Stimulated activated CD8-positive, alpha-beta memory T cell treated with anti-CD3 and anti-CD28 coated beads, Interleukin-2, amount 100 ng/mL, for 1 hour (primary cell): ENCODE measurements at places on chromosomes 13 and 19.

GRCh38 chr19:49201042-49201441, 43.5 kb downstream of the TRPM4 start:
- DNase-seq, result no peak

DNA sequence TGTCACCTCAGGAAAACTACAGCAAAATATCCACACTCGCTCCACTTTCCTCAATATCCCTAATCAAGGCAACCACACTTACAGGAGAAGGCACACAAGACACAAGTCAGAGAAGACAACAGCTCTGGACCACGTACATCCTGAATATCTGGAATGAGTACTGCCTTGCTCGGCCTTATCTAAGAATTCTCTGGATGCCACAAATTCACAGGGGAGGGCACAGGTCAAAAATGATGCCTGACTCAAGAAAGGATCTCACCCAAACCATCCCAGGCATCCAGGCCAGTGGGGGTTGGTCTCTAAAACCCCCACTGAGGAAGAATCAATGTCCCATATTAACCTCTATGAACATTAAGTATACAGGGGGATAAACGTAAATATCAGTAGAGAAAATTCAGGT, 29.9 kb downstream of the ATP7B start:
- DNase-seq, result no peak

DNA sequence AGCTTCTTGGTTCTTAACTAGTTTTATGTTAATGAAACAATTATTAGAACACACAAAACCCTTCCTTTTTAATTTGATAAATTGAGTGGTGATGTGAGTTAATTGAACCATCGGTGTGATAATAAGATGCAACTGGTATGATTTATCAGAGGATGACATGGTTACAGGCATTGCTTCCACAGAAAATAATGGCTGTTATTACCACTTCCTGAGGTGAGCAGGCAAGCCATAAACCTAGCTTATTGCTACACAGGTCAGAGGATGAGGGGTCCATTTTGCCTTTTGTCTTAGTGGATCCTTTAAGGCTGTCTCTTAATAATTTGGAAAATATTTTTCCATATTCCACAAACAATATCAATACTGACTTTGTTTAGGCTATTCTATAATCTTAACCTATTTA, 226.6 kb upstream of the EDNRB start:
- DNase-seq, result no peak

DNA sequence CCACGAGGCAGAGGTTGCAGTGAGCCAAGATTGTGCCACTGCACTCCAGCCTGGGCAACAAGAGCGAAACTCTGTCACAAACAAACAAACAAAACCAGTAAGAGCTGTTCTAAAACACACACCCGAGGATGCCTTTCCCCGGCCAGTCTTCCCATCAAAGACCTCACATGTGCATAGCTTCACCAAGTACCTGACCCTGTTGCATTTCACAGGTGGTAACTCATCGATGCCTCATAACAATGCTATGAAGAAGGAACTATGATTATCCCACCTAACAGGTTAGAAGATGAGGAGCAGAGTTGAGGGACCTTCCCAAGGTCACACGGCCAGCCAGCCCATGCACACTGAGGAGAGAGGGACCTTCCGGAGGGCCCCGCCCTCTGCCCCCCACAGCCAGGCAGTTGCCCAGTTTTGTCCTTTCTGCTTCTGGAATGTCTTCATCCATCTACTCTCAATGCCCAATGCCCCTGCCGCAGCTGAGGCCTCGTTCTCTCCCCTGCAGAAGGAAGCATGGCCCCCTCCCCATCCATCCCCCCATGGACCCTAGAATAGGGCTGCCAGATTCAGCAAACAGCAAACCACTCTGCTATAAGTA, 16.8 kb upstream of the LENG8 start:
- no peak for DNase-seq

DNA sequence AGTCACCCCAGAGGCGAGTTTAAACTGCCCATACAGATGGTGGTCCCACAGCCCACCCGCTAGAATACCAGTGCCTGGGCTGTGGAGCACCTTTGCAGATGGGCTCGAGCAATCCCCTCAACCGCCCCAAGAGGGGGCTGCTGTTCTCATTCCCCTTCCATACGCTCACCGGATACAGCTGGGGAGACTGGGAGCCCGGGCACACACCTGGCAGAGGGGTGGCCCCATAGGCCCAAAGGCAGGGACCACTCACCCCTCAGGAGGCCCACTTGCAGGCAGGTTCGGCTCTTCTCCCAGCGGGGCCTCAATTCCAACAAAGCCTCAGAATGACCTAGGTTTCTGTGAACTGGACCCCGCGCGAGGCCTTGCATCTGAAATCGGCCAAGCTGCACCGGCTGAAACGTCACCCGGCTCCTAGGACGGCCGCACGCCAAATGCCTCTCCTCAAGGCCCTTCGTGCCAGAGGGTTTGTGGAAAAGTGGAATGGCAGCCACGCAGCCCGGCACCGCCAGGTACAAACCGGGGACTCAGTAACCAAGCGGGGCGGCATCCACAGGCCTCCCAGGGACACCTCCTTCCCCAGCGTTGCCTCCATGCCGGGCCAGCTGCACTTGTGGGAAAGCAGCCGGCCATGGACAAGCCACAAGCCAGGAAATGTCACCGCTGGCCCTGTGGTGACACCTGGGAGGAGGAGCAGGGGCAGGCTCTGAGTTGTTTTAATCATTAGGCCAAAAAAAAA, 18.7 kb downstream of the MLLT1 start:
- DNase-seq, result no peak

DNA sequence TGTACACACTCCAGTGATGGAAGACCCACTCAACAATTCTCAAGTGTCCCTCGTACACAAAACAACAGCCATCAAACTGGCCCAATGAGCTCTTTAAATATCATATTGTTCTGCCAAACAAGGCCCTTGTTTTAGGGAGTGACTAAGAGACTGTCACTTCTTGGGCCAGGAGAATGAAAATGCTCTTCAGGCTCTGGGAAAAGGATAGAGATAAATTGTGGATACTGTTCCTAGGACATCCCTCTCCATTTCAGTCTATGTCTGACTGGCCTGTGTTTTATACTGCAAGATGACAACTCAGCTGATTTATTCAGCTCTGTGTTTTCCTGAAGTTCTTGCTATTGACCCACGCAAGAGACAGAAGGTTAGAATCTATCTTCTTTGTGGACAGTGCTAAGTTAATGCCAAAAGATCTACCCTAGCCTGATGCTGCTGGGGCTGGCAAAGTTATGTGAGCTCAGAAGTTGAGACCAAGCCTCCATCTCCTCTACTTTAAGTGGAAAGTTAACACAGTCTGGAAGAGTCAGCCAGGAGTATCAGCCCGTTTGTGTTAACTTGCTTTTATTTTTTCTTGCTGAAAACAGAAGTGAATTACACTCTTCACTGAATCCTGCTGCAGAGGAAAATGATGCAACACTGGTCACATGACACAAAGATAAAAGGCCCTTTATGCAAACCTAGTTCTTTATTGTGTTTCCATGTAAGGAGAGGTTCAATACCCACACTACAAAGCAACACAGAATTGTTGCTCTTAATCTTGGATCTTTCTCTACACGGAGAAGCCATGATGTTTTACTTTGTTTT, 14.6 kb downstream of the FRY start:
- DNase-seq, result no peak

- no peak for DNase-seq
These were observed 24.9 kb upstream of the STARD13 start for GRCh38 chr13:33310245-33311038.

GRCh38 chr19:47700934-47701716, 12.1 kb upstream of the EHD2 start:
- no peak for DNase-seq

- DNase-seq, result no peak
These were observed 391.5 kb upstream of the DACH1 start for GRCh38 chr13:72258340-72258981.

- no peak for DNase-seq
These were observed 149.3 kb downstream of the VWA8 start for GRCh38 chr13:41811588-41812021.

- no peak for DNase-seq
These were observed 42.6 kb upstream of the MBNL2 start for GRCh38 chr13:97179501-97179900.

DNA sequence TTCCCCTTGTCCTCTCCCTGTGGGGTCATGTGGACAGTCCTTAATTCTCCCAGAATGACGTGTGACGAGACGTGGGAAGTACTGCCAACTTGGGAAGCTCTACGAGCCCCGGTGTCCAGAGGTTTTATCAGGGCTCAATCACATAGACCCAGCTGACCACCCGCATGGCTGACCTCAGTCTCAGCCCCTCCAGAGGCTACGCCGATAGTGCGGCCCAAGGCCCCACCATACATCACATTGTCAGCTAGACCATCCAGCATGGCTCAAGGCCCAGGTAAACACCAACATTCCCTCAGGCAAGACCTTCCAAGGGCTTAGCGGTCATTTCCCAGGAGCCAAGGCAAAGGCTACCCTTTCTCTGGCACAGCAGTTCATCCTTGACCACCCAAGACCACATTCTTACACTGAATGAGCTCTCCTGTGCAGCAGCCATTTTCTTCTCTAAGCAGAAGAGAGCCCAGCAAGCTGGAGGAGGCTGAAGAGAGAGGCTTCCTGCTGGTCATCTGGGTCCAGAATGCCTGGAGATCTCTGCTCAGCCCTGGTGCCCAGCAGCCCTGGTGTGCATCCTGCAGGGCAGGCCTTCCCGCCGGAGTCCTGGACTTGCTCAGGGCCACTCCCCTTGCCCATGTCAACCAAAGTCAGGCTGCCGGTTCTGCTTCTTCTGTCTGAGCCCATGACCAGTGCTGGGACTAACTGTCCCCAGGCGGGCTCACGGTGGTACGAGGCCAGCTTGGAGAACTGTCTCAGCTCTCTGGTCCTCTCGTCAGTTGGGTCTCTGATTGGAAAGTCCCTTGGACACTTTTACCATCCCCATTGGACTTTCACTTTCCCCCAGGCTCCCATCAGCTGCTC, 7.9 kb upstream of the F10 start:
- no peak for DNase-seq

DNA sequence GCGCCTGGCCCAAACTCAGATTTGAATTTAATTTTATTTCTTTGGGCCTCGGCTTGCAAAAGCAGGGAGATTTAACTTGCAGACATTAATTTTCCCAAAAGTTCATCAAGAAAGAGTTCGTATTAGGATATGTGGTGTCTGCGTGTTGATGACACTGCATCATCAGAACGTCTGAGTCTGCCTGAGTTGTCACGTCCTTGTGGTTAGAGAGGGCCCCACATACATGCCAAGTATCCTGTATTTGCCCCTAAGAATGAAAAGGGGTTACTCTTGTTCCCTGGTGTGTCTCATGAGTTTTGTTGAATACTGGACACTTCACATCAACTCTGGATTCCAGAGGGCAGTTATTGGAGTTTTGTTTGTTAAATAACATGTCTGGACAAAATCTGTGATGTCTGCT, 5.6 kb upstream of the TEX29 start:
- no peak for DNase-seq

- no peak for DNase-seq
These were observed 600 bp downstream of the UBE2S start for GRCh38 chr19:55406826-55407549.

DNA sequence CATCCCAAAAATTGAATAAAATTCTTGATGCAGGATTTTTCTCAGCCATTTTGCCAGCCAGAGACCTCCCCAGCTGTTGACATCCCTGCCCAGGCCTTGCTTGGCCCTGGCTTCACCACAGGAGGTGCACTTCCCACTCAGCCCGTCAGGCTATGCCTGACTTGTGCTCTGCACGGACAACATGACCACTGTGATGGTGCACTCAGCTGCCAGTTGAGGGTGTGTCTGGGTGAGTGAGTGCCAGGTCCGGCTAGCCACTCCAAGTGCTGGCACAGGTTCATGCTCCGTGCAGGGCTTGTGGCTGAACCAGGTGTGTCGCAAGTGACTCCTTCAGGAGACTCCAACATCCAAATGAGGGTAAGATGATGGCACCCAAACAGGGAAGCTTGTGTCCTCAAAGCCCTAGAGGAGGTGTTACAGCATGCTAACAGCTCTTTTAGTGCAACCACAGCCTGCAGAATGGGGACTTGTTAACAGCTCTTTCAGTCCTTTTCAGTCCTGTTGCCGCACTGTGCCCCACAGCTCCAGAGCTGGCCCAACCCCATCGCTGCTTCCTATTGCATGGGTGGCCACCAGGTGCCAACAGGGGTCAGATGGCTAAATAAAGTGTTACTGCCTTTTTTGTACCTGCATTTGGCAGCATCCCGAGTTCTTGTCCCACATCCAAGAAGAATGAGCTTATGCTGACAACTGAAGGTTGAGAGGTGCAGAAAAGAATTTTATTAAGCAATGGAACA, 380.7 kb downstream of the SLITRK5 start:
- no peak for DNase-seq

DNA sequence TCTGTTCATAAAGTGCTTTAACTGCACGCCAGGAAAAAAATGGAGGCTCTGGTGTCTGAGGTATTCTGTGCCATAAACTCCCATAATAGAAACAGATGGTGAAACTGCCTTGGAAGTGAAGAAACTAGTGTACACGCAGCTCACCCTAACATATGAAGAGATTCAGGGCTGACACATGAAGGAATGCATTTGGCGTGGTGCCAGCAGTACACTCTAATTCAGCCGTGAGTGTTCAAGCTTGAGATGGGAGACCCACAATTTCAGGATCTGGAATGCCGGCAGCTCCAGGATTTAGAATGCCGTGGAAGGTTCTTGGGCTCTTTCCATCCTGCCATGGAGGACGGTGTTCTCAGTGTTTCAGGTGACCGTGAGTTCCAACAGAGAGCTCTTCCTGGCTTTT, 478.4 kb downstream of the TSHZ3 start:
- DNase-seq, result no peak

DNA sequence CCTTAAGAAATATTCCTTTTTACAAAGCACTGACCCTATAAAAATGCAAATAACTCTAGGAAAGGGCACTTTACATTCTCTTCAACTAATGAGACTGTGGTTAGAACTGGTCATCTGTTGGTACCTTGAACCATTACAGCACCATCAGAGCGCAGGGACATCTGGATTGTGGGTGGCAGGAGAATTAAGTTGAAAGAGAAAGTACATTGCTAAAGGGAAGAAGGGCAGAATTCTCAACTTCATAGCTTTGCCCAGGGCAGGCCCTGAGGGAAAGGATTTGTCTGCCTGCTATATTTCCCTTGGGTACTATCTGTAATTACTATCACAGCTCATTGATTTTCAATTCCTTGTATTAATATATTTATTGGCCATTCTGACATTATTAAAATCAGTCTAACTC, 196.8 kb downstream of the KLF12 start:
- DNase-seq, result no peak

GRCh38 chr13:113455384-113455783, 2.1 kb upstream of the ADPRHL1 start:
- no peak for DNase-seq

GRCh38 chr13:105513448-105513847, 1022.0 kb downstream of the EFNB2 start:
- no peak for DNase-seq

DNA sequence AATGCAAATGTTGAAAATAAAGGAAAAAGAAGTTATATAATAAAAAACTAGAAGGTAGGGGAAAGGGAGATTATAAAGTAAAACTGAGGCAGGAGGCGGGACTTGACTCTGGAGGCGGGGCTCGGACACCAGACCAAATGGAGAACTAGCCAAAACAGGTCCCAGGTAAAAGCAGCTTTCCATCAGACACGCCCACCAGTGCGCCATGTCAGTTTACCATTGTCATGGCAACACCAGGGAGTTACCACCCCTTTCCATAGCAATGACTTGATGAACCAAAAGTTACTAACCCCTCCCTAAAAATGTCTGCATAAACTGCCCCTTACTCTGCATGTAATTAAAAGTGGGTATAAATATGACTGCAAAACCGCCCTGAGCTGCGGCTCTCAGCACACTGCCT, 70.9 kb downstream of the PEPD start:
- DNase-seq, result no peak
